ENCODE measurements at places on chromosomes 5 and 9. TPM values are rescaled to one million over a fixed set of nuclear protein-coding genes. Genes with fewer than 3 reads are reported as not detected.

The TENT4A gene
- 7.8 TPM for total RNA-seq

The LCN15 gene
- total RNA-seq, result 0.05 TPM

The CCL27 gene
- total RNA-seq, result not detected

The ORM1 gene
- total RNA-seq, result not detected

The CCL21 gene
- 1.4 TPM for total RNA-seq

The PRR16 gene
- not detected for total RNA-seq

The TRIO gene
- total RNA-seq, result 190 TPM

The FOXD1 gene
- total RNA-seq, result 0.17 TPM

The ANKRD34B gene
- not detected for total RNA-seq

The GRIN3A gene
- not detected for total RNA-seq

The FABP6 gene
- not detected for total RNA-seq

The SLC6A7 gene
- total RNA-seq, result not detected

The ZNF883 gene
- 0.60 TPM for total RNA-seq

The PCDHAC2 gene
- 0.34 TPM for total RNA-seq

The SLC25A2 gene
- 0.09 TPM for total RNA-seq

The ZNF367 gene
- total RNA-seq, result 12.8 TPM

The TMEM174 gene
- total RNA-seq, result not detected

The MLANA gene
- not detected for total RNA-seq

The ANXA2R gene
- total RNA-seq, result 7.7 TPM

The FOXI1 gene
- total RNA-seq, result not detected

The ZFP2 gene
- total RNA-seq, result 1.0 TPM

The ZNF454 gene
- total RNA-seq, result 1.0 TPM

The BARHL1 gene
- not detected for total RNA-seq

The LCN1 gene
- total RNA-seq, result not detected

The PPIP5K2 gene
- total RNA-seq, result 51.1 TPM

The PAX5 gene
- not detected for total RNA-seq

The CCL28 gene
- 1.2 TPM for total RNA-seq

The SMIM32 gene
- not detected for total RNA-seq

The DNAH5 gene
- total RNA-seq, result 0.17 TPM

The PCDHGA4 gene
- total RNA-seq, result 2.2 TPM

The IZUMO3 gene
- not detected for total RNA-seq

The FOXD4L3 gene
- total RNA-seq, result not detected

The ALDH1B1 gene
- total RNA-seq, result 12.1 TPM

The INSL4 gene
- not detected for total RNA-seq

The BASP1 gene
- total RNA-seq, result 4.4 TPM

The THG1L gene
- 7.1 TPM for total RNA-seq
